ENCODE measurements at places on chromosomes 11 and 22.
A peak's percentile ranks its signal among the peaks of the same experiment; 100 is the strongest.

- DNase-seq, result no peak
These were observed 50.2 kb downstream of the PC start for GRCh38 chr11:66907751-66908630.

- no peak for DNase-seq
These were observed 48.6 kb downstream of the SESN3 start for GRCh38 chr11:95182397-95182796.

DNA sequence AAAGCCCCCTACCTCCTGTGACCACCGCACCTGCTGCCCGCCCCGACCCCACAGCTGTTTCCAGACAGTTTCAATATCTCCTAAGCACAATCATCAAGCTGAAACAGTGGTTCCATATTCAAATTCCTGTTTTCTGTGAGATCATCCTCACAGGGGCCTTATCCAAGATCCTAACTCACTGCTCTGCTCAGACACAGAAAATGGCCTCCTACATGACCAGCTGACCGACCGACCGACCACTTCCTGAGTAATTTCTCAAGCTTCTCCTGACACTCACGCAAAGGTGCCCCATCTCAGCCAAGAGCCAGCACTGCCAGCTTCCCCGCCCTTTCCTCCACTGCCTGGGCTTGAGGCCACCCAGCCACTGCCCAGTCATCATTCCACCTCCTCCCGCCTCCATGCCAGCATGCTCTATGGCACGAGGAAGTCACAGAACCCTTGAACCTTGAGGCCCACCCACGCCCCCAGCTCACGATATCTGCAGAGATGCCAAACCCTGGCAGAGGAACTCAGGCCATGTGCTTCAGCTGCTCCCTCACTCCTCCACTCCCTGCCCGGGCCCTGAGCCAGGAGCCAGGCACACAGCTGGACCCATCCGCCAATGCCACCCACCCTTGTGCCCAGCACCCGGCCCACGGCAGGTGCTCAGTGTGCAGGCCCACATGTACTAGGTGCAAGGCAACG is 14.0 kb downstream of the KIAA0930 start:
- DNase-seq, result no peak

DNA sequence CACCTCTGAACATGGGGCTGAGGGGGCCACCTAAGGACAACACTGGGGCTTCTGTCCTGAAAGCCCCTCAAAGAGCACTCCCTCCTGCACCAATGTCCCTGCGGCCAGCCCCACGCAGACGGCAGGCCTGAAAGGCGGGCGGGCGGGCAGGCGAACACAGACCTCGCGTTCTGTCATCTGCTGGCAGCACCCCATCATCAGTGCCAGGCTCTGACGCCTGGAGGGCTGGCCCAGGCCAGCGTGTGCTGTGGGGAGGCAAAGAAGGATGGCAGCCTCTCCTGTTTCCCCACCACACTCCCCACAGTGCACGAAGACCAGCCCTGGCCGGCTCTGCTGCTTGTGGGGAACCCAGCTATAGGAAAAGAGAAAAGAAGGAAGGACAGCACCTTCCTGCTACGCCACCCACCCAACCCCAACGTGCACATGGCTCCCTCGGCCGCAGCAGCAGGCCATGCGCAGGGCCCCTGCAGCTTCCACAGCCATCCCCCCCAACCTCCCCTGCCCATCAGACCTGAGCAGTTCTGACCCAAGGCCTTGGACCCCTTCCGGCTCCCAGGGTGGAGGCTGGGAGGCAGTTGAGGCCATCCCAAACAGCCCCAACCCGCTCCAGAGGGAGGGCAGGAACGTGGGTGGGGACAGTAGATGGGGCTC is 3.5 kb downstream of the SBF1 start:
- DNase-seq, result no peak

- DNase-seq, result no peak
These were observed 52.1 kb downstream of the LHFPL7 start for GRCh38 chr22:24894220-24894975.

DNA sequence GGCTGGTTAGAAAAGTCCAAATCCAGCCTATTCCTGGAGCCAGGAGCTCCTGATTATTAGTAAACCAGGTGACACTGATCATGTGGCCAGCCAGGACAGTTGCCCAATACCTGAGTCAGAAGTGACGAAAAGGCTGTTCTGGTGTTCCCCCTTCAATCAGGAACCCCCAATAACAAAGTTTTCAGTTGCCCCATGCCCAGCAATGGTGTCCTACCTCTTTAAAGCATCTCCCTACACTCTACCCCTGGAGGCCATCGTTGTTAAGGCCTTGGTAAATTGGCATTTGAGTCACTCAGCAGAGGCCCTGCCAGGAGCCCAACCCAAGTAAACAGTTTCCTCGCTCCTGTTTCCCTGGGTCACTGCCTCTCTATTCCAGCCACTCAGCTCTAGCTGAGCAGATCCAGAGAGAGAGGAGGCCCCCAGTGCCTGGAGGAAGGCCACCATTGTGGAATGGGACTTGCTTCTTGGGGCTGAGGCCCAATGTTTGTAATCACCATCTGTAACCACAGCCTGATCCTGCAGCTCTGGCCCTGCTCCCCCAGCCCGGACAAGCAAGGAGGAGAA is 25.0 kb downstream of the ARHGAP1 start:
- no peak for DNase-seq

DNA sequence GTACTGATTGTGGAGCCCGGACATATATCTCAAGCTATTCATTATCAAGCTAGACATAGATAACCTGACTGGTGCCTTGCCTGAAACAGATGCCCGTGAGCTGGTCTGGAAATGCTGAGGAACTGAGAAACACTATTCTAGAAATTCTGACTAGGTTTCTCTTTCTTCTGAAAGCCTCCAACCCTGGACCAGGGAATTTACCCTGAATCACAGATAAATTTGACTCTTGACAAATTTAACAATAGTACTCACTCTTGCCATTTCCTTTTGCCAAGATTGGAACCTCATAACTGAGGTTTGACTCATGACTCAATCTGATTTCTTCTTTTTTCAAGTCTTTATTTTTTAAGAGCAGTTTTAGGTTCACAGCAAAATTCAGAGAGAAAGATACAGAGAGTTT is 189.6 kb upstream of the SYN3 start:
- DNase-seq, result no peak

DNA sequence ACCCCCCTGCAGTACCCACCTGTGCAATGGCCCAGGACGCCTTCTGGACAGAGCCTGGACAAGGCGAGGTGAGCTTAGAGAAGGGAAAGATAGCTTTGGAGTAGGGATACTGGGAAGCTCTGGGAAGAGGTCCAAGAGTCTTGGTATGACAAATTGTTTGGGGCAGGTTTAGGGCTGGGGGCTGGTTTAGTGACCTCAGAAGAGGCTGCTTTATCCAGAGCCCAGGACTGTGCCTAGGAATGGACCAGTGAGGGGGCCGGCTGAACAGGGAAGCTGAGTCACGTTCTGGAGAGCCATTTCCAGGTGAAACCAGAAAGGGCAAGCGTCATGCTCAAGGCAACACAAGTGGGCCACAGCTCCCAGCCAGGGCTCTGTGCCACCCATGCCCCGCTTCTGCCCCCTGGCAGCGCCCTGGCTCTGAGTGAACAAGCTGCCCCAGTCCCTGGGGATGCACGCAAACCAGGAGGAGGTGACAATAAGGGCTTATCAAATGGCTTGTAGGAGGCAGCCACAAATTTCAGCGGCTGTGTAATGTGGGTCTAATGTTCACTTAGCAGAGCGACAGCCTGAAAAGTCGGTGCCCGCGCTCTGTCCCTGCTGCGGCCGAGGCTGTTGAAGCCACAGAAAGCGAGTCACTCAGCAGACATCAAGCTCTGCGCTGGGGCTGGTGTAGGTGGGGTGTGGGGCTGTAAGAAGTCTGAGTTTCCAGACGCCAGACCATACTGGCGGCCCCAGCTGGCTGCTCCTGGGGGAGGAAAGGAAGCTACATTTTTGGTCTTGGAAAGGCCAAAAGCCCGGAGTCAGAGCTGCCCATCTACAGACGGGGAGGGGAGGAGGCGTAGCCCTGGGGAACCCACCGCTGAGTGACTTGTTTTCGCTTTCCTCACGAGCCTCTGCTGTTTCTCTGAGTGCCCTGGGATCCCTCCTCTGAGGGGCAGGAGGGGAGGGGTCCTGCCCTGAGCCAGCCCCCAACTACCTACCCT is 18.3 kb upstream of the SYT7 start:
- no peak for DNase-seq

DNA sequence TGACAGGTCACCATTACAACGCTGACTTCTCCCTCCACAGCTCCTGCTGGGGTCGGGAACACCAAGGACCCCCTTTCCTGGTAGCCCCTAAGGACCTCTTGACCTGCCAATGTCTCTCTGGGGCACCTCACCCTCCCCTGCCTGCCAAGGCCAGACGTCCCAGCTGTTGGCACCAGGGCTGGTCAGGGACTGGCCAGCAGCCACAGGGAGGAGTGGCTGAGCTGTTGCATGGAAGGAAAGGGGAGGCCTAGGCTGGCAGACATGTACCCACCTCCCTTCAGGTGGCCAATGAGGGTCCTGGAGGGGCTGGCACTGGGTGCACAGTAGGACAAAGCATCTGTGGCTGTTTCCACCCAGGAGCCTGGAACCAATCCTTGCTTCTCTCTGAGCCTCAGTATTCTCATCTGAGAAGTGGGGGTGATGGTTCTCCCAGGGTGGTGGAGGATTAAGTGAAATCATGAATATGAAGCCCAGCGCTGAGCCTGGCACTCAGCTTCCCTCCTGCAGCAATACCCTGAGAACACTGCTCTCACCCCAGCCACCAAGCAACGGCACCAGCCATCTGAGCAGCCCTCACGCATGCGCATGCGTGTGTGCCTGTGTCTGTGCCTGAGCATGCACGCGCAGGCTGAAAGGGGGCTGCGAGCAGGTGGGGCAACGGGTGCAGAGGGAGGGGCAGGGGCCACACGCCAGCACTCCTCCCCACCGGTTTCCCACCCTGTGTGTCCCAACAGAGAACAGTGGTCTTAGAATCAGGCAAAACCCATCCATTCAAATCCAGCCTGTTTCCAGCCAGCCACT is 5.9 kb downstream of the KCNJ4 start:
- DNase-seq, result no peak

GRCh38 chr11:117794135-117794534 is 2.9 kb downstream of the DSCAML1 start:
- DNase-seq, result no peak

GRCh38 chr11:33307984-33308383 is 50.8 kb downstream of the HIPK3 start:
- DNase-seq, result no peak

GRCh38 chr22:28019360-28019759 is 100.3 kb upstream of the PITPNB start:
- no peak for DNase-seq

- DNase-seq, result peak; percentile 96
These were observed 67.3 kb downstream of the IMMP1L start for GRCh38 chr11:31442086-31442485.

DNA sequence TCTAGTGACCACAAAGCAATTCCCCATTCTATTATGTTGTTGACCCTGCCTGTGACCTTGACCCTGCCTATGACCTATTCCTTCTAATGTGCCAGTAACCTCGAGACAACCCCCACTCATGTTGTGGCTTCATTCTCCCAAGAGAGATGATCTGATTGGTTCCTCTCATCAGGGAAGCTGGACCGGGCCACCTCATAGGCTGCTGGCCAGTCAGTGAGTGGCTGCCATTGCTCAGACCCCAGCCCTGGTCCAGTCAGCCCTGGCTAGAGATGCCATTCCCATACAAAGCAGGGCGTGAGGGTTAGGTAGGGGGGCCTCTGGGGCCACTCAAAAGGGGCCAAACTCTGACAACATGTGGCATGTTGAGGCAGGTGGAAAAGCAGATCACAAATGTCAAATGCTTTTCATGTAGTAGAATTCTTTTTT is 11.9 kb downstream of the SLC29A2 start:
- no peak for DNase-seq

- DNase-seq, result no peak
These were observed 104.8 kb downstream of the GGTLC2 start for GRCh38 chr22:22749167-22749758.

DNA sequence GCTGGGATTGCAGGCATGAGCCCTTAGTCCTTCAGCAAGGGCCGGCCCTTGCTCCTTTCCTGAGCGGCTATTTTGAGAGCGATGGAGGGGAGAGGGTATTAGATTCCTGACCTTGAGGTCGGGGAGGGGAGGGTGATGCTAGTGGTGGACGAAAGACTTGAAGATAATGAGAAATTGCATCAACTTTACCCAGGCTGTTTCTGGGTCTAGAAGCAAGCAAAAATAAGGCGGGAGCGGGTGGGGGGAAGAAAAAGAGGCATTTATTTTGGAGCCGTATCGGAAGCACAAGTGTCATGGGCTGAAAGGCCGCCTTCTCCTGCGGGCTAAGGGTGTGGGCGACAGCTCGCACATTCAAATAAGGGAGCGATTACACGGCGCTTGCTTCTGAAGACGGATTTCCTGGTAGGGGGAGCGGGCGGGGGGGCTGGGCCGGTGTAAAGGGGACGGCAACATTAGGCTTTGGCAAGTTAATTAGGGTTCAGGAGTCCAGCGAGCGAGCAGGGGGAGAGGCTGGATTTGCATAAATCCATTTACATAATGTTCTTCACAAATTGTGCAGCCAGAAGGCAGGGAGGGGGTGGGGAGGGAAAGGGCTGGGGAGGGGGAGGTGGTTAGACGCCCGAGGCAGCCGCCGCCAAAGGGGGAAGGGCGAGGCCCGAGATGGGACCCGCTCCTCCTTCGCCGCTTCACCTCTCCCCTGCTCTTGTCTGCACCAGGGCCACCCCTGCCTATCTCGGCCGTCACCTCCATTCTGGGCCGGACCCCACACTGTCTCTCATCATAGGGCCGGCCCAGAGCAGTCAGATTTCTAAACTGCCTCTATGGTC is 245.9 kb downstream of the MIAT start:
- no peak for DNase-seq

DNA sequence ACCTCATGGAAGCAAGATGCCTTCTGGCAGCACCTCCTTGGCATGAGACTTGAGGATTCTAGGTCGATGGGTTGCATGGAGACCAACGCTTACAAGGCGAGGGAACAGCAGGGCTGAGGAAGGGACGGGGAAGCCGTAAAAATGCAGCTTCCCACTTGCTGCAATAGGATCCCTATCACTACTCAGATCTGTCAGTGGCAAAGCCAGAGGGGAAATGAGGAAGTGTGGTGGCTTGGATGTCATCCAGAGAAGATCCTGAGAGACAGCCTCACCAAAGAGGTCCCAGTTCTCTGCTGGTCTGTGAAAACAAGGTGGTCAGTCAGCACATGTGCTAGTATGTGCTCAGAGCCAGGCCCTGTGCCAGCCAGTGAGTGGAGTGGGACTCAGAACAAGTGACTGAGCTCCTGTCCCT is 22.2 kb downstream of the CYB5R2 start:
- DNase-seq, result no peak

- no peak for DNase-seq
These were observed 8.2 kb downstream of the MMP8 start for GRCh38 chr11:102716527-102716926.

DNA sequence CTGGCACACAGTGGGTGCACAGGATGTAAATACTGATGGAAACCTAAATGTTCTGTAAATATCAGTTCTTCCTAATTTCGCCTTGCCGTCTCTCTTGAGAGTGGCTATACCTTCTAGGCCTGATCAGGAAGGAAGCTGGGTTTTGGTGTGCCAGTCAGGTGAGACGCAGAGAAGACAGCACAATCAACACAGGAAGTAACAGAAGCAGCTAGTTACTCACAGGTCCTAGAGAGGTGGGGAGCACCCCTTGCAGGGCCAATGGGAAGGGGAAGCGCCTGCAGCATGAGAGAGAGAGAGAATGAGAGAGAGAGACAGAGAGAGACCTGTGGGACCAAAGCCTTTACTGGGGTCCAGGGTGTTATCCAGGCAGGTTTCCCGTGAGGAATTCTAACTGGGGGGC is 80.8 kb downstream of the FBLN1 start:
- DNase-seq, result no peak

- DNase-seq, result no peak
These were observed 5.0 kb downstream of the ZP1 start for GRCh38 chr11:60872124-60872960.

Data from NCI-H1930 (cell line).